Foreskin keratinocyte (primary cell): ENCODE measurements at places on chromosomes 16 and 17. TPM values are rescaled to one million over a fixed set of nuclear protein-coding genes. Genes with fewer than 3 reads are reported as not detected.

RHBDL3 gene
- polyA plus RNA-seq = 0.02 TPM in 1 of 2 replicates, not detected in the other

HIGD1B gene
- polyA plus RNA-seq = not detected in 2 replicates

KRT17 gene
- 3,974 and 4,528 TPM in 2 replicates for polyA plus RNA-seq

BCL6B gene
- 0.06 TPM in 2 replicates for polyA plus RNA-seq

ODAD4 gene
- 0.76 and 0.87 TPM in 2 replicates for polyA plus RNA-seq

MPP3 gene
- 4.1 and 5.5 TPM in 2 replicates for polyA plus RNA-seq

DHRS7C gene
- polyA plus RNA-seq = not detected in 2 replicates

GAS2L2 gene
- polyA plus RNA-seq = not detected in 2 replicates

TRIM65 gene
- 12.4 and 12.8 TPM in 2 replicates for polyA plus RNA-seq

C16orf54 gene
- not detected in 2 replicates for polyA plus RNA-seq

MYL4 gene
- not detected in 2 replicates for polyA plus RNA-seq

PYY gene
- polyA plus RNA-seq = 0.14 and 0.24 TPM in 2 replicates

SCIMP gene
- polyA plus RNA-seq = not detected in 2 replicates

TXNDC17 gene
- 611 and 639 TPM in 2 replicates for polyA plus RNA-seq

BEAN1 gene
- 0.04 and 0.37 TPM in 2 replicates for polyA plus RNA-seq

GAA gene
- polyA plus RNA-seq = 4.0 and 8.0 TPM in 2 replicates

GRIN2A gene
- polyA plus RNA-seq = not detected in 2 replicates

CXCL16 gene
- polyA plus RNA-seq = 21.0 and 23.7 TPM in 2 replicates
